Stimulated activated memory B cell treated with anti-CD40 and anti-IgM and Interleukin-4, amounts not matched to agents 10 μg/mL and 1 μg/mL and 100 μg/mL, for 72 hours (primary cell): ENCODE measurements at places on chromosomes 16 and 17.
A peak's percentile ranks its signal among the peaks of the same experiment; 100 is the strongest.

GRCh38 chr17:39699818-39700147 lies at the start of gene ERBB2:
ERBB2 (plus strand) TSS chr17:39700064; CDS start chr17:39700239, 175 bp downstream.
- H3K27me3 ChIP-seq, result peaks cover 43% of the 10 kb centered on the region
- peaks cover 36% of the 10 kb centered on the region for H3K4me1 ChIP-seq
- H3K4me3 ChIP-seq, result peak within 1 kb of the TSS; percentile 47

DNA sequence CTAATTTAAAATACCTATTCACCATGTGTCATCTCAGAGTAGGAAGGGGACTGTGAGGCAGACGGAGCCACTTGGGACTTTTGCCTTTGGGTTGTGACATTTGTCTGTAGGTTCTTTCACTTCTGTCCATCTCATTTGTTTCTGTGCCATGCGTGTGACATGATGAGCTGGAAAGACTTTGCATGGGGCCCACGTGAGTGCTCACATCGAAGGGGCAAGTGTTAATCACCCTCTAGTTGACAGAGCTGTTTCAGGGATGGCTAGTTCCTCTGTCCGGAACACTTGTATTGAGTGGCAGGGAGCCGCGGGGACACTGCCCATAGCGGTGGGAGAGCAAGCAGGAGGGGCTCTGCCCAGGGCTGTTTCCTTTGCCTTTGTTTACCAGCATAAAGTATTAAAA lies 112.0 kb downstream of the RPTOR start:
- peaks cover 56% of the 10 kb centered on the region for H3K4me1 ChIP-seq
- no peaks in the 10 kb centered on the region for H3K27me3 ChIP-seq
- H3K4me3 ChIP-seq, result peak overlapping the region; percentile 36

DNA sequence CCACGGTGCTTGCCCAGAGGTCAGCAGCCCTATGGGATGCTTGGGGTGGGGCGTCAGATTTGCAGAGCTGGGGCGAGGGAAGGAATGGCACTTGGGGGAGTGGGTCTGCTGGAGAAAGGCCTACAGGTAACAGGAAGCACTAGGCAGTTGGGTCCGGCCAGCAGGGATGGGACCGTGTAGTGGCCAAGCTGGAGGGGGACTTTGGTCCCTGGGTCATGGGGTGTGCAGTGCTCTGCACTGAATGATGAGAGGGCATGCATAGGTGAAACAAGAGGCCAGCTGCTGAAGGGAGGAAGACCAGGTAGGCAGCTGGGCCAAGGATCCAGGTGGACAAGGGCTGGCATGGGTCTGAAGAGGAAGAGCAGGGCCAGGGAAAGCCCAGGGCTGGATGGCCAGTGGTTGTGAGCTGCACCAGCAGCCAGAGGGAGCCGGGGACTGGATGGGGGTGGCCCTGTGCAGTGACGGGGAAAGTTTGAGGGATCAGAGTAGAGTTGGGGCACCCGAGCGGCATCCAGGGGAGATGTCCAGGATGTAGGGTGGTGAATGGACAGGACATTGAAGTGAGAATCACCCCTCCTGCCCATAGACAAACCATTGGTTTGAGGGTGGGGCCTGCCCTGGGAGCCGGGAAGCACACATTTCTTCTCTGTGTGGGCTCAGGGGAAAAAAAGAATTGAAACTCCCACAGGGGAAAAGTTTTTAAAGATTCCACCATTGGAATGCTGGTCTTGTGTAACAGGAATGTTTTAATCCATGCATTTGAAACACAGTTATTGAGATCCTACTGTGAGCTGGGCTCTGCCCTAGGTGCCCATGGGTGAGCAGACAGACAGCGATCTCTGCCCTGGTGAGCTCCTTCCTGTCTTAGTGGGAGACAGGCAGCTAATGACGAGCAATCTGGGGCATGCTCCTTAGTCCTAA lies 25.1 kb downstream of the RAI1 start:
- ATAC-seq, result no peak
- H3K4me3 ChIP-seq, result no peak overlapping the region

GRCh38 chr16:49023050-49023449 lies 258.6 kb downstream of the CBLN1 start:
- ATAC-seq, result no peak
- H3K4me1 ChIP-seq, result no peaks in the 10 kb centered on the region
- peaks cover 11% of the 10 kb centered on the region for H3K27me3 ChIP-seq
- H3K27ac ChIP-seq, result no peak overlapping the region
- H3K4me3 ChIP-seq, result no peak overlapping the region
- no peaks in the 10 kb centered on the region for H3K36me3 ChIP-seq

DNA sequence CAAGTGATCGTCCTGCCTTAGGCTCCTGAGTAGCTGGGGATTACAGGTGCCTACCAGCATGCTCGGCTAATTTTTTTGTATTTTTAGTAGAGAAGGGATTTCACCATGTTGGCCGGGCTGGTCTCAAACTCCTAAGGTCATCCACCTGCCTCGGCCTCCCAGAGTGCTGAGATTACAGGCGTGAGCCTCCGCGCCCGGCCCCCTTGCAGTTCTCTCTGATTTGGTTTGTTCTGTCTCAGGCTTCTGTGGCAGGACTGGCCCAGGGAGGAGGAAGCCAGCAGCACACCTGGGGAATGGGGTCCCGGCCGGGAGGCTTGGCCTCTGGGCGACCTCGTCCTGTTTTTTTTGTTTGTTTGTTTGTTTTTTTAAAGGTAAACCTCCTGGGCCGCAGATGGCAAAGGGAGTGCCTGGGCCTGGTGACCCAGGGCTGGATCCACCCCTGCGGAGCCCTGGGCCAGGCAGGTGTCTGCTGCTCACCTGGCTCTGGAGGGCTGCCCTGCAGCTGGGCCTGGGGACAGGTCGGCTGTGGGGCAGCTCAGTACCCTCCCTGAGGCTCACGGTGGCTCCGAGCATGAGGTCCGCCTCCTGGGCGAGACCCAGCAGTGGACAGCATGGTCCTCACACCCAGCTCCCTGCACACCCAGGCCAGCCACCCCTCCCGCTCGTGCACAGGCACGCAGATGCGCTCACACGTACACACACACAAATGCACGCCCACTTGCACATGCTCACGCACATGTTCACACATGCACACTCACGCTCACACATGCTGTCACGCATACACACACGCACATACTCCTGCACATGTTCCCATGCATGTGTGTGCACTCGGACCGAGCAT lies 3.3 kb upstream of the NUDT16L1 start:
- peaks cover 25% of the 10 kb centered on the region for H3K4me1 ChIP-seq
- no peak for ATAC-seq
- H3K36me3 ChIP-seq, result peaks cover 29% of the 10 kb centered on the region
- no peak overlapping the region for H3K4me3 ChIP-seq
- H3K27me3 ChIP-seq, result no peaks in the 10 kb centered on the region

DNA sequence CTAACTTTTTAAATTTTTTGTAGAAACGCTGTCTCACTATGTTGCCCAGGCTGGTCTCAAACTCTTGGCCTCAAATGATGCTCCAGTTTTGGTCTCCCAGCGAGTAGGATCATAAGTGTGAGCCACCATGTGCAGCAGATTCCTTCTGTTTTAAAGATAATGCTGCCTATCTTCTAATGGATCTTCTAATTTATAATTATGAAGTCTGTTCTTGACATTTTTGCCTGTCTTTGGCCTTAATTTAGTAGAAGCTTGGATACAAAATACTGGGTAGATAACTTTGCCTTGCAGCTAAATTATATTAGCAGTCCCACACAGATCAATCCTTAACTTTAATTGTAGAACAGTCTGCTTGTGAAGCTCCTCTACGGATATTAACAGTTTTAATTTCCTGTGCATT lies 566.6 kb upstream of the CDH8 start:
- H3K27ac ChIP-seq, result no peak overlapping the region
- no peak for ATAC-seq
- no peaks in the 10 kb centered on the region for H3K4me1 ChIP-seq
- H3K27me3 ChIP-seq, result no peaks in the 10 kb centered on the region

- H3K36me3 ChIP-seq, result peaks cover 24% of the 10 kb centered on the region
- peak; percentile 44 for ATAC-seq
- H3K4me1 ChIP-seq, result peaks cover 2% of the 10 kb centered on the region
- H3K4me3 ChIP-seq, result no peak overlapping the region
Measured at GRCh38 chr16:4700380-4700996, 7.1 kb downstream of the NUDT16L1 start.

- H3K27me3 ChIP-seq, result no peaks in the 10 kb centered on the region
- peaks cover 47% of the 10 kb centered on the region for H3K36me3 ChIP-seq
- no peak overlapping the region for H3K27ac ChIP-seq
- peaks cover 21% of the 10 kb centered on the region for H3K4me1 ChIP-seq
Measured at GRCh38 chr16:67238806-67239470, 8.3 kb downstream of the FHOD1 start.

DNA sequence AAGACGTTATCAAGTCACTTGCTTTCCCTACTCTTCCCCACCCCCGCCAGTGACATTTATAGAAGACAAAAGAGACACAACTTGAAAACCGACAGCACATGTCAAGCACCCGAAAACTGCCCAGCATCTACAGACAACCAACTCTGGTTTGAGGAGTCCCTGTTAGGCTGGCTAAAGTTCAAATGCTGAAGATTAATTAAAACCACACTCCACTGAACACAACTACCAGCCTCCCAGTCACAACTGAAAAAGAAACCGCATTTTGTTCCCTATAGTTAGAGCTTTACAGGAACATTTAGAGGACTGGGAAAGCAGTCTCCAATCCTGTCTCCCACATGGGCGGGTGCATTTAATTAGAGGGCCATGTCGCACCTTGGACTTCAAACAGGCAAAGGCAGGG lies 73.0 kb upstream of the COX10 start:
- H3K27me3 ChIP-seq, result no peaks in the 10 kb centered on the region
- H3K27ac ChIP-seq, result no peak overlapping the region
- no peak overlapping the region for H3K4me3 ChIP-seq
- no peak for ATAC-seq

GRCh38 chr17:2994441-2994840 lies 69.0 kb downstream of the OR1D5 start:
- no peak overlapping the region for H3K27ac ChIP-seq
- H3K27me3 ChIP-seq, result no peaks in the 10 kb centered on the region
- no peaks in the 10 kb centered on the region for H3K4me1 ChIP-seq
- H3K4me3 ChIP-seq, result no peak overlapping the region

DNA sequence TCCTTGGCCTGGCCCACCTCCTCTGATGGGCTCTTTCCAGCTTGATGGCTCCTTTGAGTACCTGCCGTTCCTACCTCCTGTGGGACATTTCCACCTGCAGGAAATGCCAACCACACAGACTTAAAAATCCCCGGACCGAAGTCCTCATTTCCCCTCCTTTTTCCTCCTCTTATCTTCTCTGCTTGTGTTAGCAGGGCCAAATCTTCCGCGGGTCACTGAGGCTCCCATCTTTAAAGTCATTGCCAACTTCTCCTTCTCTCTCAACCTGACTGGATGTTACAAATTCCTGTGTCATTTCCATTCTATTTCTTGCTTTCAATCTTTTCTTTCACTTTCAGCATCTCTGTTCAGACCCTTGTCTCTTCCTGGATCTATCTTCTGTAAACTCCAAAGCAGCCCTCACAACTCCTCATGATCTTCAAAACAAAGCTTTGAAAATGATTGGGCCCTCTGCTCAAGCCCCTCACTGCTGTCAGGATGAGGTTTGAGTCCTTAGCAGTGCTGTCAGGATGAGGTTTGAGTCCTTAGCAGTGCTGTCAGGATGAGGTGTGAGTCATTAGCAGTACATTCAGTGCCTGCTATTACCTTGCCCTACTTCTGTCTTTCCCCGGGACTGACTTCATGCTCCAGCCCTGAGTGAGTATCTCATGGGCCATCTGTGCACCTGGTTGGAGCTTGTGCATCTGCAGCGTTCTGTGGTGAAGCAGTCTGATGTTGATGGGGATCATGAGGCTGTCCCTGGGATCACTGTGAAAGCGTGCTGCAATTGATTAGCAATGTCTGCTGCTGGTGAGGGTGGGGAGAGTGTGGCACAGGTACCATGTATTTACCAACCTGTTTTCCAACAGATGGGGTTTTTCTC lies 100.1 kb downstream of the IRF8 start:
- H3K27me3 ChIP-seq, result no peaks in the 10 kb centered on the region
- peaks cover 67% of the 10 kb centered on the region for H3K4me1 ChIP-seq
- no peaks in the 10 kb centered on the region for H3K36me3 ChIP-seq

DNA sequence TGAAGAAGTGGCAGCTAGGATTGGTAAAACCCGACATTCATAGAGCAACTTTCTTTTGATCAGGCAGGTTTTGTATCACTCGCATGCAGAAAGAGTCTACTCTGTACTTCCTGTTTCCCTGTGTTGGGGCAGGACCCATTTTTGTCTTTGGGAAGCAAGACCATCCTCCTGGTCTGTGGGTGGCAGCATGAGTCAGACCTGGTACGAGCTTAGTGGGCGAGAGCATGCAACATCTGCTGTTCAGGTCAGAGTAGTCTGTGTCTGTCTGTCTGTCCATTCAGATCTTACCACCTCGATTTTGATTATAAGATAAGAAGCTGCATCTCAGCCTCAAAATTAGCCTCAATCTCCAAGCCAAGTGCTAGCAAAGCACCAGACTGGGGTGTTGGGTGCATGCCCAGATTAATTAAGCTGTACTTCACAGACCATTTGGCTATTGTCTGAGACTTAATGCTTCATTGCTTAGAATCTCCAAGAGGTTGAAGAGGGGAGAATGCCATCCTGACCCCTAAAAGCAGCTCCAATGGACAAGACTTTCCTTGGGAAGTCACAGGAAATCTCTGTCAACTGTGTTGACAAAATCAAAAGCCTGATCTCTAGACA lies 110.9 kb downstream of the XYLT1 start:
- H3K27ac ChIP-seq, result peak overlapping the region; percentile 88
- no peak overlapping the region for H3K4me3 ChIP-seq
- peaks cover 16% of the 10 kb centered on the region for H3K36me3 ChIP-seq
- H3K27me3 ChIP-seq, result no peaks in the 10 kb centered on the region
- ATAC-seq, result peak; percentile 89
- H3K4me1 ChIP-seq, result peaks cover 56% of the 10 kb centered on the region

DNA sequence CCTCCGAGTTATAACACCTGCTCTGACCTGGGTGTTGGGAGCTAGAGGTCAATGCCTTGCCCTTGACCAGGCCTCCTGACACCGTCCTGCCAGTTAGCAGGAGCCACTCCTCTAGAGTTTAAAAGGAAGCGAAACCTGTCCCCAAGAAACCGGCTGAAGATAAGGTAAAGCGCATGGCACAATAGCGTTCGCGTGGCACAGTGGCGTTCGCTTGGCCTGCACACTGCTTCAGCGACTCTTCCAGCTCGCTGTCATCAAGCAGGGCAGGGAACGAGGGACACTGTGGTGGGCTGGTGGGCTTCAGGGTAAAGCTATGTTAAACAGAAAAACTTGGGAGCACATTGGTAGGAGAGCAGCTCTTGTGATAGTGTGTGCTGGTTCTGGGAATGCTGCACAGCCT lies 28.2 kb upstream of the ETV4 start:
- ATAC-seq, result no peak
- H3K4me3 ChIP-seq, result no peak overlapping the region
- peaks cover 18% of the 10 kb centered on the region for H3K4me1 ChIP-seq
- no peak overlapping the region for H3K27ac ChIP-seq
- H3K27me3 ChIP-seq, result peaks cover 8% of the 10 kb centered on the region

DNA sequence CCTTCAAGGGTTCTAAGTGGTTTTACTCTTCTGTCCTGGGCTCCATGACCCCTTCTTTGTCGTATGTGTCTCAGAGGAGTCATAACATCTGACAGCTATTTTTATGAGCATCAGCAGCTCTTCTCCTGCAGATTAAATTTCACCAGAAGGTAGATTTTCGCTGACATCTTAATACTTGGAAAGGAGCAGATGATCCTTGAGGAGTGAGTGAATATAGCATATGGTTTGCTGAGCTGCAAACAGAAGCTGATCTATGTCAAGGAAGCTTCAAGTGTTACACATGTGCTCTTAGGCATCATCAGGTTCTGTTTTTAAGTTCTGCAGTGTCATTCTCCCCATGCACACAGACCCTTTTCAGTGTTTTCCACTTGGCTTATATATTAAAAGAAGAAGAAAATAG lies 49.2 kb upstream of the MYH2 start:
- no peak overlapping the region for H3K27ac ChIP-seq
- no peaks in the 10 kb centered on the region for H3K4me1 ChIP-seq
